ENCODE measurements at places on chromosomes 3 and 15.

- no peak for DNase-seq
These were observed 223.2 kb upstream of the LMCD1 start for GRCh38 chr3:8278448-8278847.

GRCh38 chr3:24485511-24485910 lies 9.1 kb downstream of the THRB start:
- DNase-seq = no peak

DNA sequence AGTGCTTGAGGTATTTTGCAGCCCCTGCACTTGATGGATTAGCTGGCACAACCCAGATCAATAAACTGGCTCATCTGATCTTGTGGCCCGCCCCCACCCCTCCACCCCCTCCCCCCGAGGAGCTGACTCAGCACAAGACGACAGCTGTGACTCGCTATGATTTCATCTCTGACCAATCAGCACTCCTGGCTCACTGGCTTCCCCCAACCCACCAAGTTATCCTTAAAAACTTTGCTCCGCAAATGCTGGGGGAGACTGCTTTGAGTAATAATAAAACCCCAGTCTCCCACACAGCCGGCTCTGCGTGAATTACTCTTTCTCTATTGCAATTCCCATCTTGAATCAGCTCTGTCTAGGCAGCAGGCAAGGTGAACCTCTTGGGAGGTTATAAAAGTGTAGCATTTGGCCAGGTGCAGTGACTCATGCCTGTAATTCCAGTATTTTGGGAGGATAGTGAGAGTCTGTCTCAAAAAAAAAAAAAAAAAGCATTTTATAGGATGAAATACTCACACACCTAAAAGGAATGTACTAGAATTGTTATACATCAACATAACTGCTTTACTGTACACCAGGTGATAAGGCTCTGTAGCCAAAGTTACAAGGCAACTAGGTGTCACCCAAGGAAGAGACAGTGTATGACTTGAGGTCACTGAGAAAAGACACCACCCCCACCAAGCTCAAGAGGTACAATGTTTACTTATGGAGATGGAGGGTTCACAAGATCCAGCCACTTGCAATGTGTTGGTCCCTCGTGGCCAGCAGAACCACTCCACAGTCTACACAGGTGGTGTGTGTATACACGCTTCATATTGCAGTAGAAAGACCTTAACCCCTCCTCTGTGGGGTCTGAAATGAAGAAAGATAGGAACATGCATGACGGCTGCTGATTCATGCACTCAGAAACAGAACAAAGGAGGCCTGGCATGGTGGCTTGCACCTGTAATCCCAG lies 8.6 kb downstream of the ZNF445 start:
- no peak for DNase-seq

GRCh38 chr3:74518610-74519009 lies 95.8 kb downstream of the CNTN3 start:
- DNase-seq = no peak

GRCh38 chr3:70989174-70989573 lies 594.4 kb downstream of the FOXP1 start:
- DNase-seq = no peak

- no peak for DNase-seq
These were observed 207.3 kb upstream of the CTNNB1 start for GRCh38 chr3:40992023-40992422.

- DNase-seq = no peak
These were observed 1.4 kb downstream of the MAPKBP1 start for GRCh38 chr15:41775651-41776050.

- DNase-seq = no peak
These were observed 111.2 kb downstream of the ETFA start for GRCh38 chr15:76200083-76200465.

DNA sequence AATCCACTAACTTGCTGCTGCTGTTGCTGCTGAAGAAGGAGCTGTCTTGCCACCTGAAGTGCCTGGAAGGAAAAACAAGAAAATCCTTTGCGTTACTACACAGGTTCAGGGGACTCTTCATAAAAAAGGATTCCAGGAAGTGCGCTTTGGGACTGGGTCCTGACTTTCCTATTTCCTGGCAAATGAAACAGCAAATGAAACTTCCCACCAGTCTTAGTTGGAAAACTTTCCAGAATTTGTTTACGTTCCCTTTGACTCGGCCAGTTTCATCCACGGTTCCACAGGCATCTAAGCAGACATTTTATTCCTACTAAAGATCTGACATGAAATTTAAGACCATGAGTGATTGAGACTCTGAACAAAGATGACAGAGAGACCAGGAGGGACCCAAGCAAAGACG lies 471.0 kb downstream of the FOXP1 start:
- DNase-seq = no peak

- peak; percentile 37 for DNase-seq
These were observed 32.4 kb downstream of the LSM3 start for GRCh38 chr3:14210843-14211594.

- DNase-seq = no peak
These were observed 443.1 kb downstream of the AGBL1 start for GRCh38 chr15:86522721-86523120.

DNA sequence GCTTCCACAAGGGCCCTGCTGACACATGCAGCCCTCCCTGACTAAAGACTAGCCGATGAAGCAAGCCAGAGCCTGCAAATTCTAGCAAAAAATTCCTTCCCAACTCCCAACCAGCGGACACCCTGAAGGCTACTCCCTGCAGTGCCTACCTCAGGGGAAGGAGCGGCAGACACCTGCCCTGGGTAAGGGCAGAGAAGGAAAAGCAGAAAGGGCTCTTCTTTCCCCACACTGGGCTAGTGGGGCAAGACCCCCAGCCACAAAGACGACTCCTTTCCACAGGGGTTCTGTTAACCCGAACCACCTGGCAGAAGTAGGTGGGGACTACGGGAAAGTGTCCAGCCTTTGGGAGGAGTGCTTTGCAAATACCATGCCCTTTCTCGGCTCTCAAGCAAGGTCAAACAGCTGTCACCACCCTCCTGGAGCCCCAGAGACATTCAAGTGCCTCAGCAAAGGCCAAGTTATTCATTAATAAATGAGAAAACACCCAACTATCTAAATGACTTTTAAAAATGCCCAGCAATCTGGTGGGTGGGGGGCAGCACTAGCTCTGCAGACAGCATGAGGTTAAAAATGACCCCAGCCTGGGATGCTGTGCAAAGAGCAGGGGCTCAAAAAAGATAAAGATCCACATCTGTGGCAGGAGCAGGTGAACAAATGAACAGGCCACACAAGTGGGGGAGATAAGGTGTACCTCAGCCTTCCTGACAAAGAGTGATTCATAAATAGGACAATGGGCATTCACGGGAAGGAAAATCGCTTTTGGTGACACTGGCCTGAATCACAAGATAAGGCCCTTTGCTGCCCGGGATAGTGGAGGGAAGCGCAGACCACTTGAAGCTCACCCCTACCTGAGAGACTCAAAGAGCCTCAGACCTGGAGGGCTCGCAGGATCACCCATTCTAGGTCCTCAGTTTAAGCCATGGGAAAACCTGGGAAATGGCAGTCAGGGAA lies 33.0 kb downstream of the CCDC12 start:
- DNase-seq = no peak

GRCh38 chr15:66679657-66680108 lies 22.4 kb upstream of the SMAD6 start:
- DNase-seq = no peak

DNA sequence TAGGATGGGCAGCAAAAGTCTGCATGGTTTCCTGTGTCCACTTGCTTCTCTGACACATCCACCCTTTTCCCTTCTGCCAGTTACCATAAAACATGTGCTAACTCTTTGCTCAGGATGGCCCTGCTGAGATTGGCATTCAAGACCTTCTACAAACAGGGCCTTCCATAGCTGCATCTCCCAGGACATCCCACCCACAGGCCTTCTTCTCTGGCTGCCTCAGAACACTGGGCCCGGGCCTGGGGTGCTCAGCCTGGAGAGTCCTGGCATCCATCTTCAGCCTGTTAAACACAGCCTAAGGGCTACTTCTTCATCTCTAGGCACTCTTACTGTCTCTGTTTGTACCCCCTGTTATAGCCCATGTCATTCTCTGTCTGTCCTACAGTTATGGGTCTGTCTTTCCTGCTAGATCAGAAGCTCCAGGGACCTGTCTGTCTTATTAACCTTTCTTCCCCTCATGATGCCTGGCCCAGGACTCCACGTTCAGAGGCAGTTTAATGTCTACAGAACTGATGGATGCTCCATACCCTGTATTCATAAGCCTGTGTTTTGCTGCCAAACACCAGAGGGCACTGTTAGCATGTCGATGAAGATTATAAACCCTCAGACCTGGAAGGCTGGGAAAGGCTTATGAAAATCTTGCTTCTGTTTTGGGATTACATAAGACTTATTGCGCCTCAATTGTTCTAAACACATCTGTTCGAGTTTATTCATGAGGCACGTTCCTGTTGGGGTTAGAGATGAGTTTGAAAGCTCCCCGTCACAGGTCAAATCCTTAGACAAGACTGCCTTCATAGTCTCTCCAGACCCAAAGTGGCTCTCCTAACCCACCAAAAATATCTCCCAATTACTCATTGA lies 16.5 kb downstream of the SEMA3G start:
- DNase-seq = peak; percentile 69
